ENCODE measurements at places on chromosomes 2 and 18.

DNA sequence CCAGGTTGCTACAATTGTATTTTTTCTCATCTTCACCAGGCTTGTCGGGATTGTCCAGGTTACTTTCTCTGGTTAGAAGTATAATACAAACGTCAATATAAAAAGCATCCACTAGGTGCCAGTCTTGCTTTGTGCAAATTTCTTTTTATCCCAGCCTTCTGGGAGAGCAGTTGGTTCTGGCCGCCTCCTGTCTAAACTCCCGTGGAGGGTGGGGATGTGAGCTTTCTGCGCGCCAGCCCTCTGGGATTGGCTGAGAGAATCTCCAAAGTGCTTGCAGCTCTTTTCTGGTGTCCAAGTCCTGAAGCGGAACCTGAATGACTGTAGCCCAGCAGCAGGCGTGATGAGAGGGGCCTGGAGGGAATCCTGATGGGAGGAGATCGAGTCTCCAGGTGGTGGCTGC, 22.4 kb upstream of the TOGARAM2 start:
- peak; percentile 72 for DNase-seq

GRCh38 chr2:120461546-120462537, 115.9 kb downstream of the INHBB start:
- DNase-seq, result no peak

- no peak for DNase-seq
These were observed 153.4 kb upstream of the MYCN start for GRCh38 chr2:15786901-15787300.

DNA sequence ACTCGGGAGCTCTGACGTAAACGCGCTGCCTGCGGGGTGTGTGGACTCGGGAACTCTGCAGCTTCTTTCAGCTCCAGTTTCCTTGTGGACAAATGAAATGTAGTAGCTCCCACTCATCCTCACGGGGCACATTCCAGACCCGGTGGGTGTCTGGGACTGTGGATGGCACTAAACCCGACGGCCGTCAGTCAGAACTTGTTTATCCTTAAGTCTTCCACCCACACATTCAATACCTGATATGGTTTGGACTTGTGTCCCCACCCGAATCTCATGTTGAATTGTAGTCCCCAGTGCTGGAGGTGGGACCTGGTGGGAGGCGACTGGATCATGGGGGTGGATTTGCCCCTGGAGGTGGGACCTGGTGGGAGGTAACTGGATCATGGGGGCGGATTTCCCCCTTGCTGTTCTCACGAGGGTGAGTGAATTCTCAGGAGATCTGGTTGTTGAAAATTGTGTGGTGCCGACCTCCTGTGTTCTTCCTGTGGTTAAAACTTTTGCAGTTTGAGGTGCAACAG, 81.2 kb upstream of the SNTG2 start:
- no peak for DNase-seq

DNA sequence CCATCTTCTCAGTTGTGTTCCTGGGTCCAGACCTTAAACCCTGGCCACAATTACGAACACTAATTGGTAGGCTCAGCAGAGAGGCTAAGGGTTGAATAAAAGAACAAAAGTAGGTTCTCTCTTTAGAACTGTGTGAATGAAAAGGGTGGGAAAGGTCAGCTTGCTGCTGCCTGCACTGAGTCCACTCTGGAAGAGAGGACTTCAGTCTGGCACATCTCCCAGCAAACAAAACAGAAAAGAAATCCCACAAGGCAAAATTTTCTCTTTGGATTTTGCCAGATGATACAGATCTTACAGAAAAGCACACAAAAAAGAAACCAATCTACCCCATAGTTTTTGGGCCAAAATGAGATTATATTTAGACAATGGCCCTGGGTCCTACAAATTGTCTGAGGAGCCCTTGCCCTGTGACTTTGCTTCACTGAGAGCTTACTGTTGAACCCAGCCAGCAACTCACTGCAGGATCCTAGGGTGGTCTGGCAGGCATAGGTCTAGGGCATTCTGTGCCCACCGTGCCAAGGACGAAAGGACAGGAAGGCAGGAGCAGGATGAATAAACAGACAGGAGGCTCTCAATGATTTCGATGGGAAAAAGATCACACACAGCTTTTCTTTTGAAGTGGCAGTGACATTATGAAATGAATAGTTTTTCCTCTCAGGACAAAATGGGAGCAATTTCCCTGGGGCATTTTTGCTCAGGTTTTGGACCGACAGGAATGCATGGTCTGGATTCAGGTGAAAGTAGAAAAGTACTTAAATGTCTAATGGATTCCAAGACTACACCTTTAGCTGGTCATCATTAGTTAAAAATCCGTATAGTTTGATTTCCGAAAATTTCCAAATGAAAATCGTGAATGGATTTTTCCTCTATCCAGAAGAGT, 68.4 kb upstream of the STAM2 start:
- no peak for DNase-seq

DNA sequence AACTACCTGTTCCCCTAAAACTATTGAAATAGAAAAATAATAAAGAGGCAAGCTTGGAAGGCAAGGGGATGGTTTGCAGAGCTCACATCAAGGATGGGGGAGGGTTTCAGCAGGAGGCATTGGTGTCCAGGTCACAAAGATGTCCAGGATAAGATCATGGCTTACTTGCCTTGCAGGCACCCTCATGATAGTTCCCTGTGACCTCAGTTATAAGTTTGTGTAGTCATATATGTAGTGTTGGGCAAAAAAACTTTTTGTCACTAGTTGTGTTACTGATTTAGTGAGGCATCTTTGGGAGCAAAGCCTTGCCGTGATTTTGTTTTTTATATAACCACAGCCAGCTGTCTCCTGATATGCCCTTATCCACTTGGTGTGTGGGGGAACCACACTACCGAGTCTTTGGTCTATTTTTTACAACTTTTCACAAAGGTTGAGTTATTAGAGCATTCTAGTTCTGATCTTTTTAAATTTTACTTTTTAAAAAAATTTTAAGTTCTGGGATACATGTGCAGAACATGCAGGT, 53.3 kb downstream of the IL1R2 start:
- DNase-seq, result no peak

GRCh38 chr2:241659150-241659739, 21.8 kb downstream of the ATG4B start:
- peak; percentile 77 for DNase-seq

- peak; percentile 31 for DNase-seq
These were observed 6.0 kb downstream of the GAREM2 start for GRCh38 chr2:26178746-26179436.

DNA sequence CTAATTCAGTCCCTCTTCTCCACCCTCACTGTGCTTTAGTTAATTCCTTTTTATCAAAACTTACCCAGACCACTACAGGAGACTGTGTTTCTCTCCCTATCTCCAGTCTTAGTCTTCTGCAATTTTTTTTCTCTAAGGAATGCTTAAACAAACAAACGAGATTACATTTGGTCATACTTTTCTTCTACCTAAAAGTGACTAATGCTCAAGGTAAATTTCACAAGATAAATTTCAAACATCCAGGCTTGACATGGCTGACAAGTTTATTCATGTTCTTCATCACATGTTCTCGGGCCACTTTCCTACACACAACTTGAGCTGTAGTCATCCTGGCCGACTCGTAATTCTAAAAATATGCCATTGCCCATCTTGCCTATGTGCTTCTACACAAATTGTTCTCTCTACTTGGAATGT, 23.2 kb upstream of the ACSL3 start:
- DNase-seq, result no peak

DNA sequence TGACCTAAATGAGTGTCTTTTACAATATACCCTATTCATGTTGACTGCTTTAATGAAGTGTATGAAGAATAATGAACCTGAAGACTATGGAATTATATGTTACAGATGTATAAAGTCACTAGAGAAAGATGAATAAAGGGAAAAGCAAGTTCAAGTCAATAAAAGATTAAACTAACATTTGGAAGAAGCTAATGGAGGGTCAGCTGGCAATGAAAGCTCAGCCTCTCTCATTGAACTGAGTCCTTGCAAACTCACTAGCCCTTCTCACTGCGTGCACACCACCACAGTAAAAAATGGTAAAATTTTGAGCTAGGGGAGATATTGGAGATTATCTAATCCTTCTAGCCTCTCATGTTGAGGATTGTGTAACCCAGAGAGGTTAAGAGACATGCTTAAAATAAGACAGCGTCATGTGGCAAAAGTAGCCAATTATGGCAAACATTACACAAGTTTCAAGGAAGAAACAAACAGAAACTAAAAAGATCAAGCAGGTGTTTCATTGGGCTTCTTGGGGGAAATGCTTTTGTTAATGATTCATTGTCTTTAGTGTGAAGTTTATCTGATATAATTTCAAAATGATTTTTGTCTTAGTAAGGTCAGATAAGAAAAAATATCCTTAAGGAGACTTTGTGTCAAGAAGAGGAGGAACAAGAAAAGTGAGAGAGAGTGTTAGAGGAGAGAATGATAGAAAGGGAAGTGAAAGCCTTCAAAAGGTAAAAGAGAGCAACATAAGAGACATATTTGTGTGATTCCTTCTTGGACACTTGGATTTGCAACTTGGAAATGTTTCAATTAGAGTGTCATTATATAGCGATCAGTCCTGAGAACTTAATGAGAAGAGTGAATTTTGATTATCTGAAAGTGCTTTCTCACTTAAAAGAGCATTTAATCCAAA, 893.7 kb upstream of the FAM98A start:
- no peak for DNase-seq

DNA sequence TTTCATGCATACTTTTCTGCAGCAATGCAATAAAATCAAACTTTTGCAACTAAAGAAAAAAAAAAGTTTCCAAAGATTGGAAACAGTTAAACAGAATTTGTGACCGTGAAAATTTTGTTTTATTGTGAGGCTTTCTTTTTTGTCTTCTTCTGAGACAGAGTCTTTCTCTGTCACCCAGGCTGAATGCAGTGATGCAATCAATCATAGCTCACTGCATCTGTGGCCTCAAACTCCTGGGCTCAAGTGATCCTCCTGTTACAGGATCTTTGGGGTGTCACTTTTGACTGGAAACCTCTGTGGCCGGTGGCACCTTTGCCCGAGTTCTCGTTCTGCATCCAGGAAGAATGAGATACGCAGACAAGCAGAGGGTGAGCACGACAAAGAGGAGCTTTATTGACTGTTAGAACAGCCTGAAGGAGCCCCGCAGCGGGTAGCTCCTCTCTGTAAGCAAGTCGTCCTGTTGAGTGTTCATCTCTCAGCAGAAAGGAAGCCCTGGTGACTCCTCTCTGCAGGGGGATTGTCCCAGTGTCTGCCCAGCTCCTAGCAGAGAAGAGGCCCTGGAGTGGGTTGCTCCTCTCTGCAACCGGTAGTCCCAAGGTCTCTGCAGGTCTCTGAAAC, 16.9 kb upstream of the ILKAP start:
- DNase-seq, result no peak

DNA sequence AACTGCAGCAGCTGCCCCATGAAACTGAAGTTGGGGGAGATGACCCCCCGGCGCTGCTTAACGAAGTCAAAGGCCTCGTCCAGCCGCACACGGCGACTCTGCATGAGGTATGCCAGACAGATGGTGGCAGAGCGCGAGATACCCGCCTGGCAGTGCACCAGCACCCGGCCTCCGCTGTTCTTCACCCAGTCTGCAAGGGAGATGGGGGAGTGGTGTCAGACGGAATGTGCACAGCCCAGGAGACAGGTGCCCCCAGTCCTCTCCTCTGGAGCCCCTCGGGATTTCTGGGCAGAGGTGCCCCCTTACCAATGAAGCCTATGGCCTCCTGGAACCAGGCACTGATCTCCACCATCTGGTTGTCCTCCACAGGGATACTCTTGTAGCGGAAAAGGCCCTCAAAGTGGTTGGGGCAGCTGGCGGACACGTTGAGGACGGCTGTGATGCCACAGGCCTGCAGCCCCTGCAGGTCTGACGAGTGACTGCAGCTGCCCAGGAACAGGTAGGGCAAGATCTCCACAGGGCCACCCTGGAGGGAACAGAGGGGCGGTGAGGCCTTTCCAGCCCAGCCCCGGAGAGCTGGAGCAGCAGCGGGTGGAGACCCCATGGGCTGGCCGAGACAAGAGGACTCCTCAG, 1.3 kb downstream of the DUSP2 start:
- DNase-seq, result no peak

- DNase-seq, result no peak
These were observed 99.5 kb downstream of the DTNA start for GRCh38 chr18:34809451-34810072.

DNA sequence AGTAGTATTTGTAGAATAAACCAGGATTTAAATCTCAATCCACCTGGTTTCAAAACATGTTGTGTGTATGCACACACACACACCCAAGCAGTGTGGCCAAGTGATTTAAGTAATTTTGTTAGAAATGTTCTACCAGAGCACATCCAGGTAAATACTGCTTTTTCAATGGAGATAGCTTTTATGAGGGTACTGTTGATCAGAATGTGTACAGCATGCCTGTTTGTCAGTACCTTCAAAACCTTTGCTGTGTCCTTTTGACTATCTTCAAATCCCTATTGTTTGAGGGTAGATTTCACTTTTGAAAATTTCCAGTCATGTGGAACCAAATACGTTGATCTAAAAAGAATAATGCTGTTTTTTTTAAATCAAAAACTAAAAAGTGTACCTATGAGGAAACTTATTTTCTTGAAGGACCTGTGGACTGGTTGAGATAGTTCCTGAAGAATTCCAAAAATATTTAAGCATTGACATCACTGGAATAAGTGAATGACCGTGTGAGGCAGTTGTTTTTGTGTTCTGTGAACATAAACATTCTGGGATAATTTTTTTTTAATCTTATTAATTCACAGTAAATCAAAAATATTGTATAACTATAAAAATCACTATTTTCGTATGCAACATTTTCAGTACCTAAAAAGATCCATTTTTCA, 70.9 kb downstream of the PTRHD1 start:
- DNase-seq, result no peak

GRCh38 chr18:31386741-31387140, 10.2 kb downstream of the DSG4 start:
- DNase-seq, result no peak

DNA sequence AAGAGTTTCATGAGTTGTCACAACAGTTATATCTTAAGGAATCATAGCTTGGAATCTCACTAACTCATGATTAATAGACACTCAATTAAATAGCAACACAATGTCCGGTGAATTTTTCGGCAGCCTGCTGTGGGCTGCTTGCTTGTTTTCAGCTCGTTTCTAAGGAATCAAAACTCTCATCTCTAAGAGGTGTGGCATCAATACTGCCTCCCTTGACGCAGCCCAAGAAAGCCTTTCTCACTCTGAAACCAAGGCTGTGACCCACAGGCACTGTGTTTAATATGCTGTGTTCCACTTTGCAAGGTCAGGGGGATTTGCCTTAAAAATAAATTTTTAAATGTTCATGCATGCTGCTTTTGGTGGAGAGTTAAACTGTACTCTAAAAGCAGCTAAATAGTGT, 5.4 kb downstream of the DCC start:
- DNase-seq, result no peak

DNA sequence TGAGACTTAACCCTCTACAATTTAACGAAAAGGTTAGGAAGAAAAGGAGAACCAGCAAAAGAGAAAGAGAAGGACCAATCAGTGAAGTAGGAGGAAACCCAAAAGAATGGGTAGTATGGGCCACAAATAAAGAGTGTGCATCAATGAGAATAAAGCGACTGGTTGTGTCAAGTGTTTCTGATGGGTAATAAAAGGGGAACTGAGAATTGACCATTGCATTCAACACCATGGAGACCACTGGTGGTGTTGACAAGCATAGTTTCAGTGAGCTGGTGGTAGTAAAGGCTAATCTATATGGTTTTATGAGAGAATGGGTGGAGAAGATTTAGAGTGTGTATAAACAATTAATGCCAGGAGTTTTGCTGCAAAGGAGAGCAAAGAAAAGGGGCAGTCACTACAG, 75.4 kb downstream of the CSRNP3 start:
- DNase-seq, result no peak
